Adrenal gland (tissue), 19 donors: ENCODE measurements at places on chromosomes 4 and X. TPM values are rescaled to one million over a fixed set of nuclear protein-coding genes. Genes with fewer than 3 reads are reported as not detected.

DNA sequence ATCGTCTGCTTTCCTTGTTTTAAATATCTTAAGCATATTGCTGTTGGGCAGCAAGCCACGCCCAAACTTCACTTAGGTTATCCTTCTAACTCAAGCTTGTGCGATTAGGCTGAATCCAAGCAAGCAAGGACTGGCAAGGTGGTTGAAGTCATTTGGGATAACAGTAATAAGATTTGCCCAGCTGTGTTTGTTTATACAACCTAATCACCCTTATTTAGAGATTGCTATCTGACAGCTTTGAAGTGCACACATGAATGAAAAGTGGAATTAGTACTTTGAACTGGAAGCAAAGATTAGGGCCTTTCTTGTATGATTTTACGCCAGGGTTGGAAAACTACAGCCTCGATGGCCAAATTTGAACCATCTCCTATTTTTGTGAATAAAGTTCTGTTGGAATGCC is 182.1 kb downstream of the ASB9 start:
- DNase-seq: no peak

The TKTL2 gene
- not detected for polyA plus RNA-seq

The EVC2 gene
- 0.74 TPM for polyA plus RNA-seq

DNA sequence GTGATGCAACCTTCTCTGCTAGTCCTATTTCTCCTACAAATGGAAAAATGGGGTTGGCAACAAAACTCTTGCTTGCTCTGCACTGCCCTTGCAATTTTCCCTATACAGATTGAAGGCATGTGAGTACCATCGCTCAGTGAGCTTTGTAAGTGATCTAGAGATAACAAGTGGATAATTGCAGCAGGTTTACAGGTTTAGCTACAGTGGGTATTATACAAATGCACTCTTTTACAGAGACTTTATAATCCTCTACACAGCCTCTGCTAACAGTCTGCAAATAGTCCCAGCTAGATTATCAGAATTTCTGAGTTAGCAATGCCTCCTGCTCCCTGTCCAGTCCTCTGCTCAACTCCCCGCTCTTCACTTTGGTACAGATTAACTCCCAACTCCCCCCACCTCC is 11.1 kb downstream of the LEF1 start:
- DNase-seq: no peak

DNA sequence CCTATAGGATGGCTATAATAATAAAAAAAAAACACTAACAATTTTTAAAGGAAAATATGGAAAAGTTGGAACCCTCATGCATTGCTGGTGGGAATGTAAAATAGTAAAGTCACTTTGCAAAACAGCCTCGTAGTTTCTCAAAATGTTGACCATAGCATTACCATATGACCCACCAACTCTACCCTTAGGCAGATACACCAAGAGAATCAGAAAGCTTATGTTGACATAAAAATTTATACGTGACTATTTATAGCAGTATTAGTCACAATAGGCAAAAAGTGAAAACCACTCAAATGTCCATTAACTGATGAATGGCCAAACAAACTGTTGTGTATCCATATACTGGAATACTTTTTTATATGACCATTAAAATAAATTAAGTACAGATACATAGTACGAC is 19.8 kb upstream of the FAM241A start:
- no peak for DNase-seq

DNA sequence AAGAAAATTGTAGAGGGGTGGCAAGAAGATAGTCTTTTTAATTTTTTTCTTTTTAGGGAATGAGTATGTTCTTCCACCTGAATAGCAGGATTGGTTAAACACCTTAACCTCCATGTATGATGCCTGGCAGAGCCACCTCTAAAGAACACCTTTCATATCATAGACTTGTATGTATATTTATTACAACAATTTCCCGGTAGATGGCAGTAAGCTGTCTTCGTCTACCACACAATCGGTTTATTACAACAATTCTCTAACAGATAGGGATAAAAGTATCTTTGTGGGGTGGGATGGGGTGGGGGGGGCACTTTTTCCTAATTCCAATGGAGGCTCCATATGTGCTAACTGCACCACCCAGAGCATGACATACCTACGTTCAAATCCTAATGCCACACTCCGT is 255.5 kb downstream of the LDB2 start:
- DNase-seq: no peak

- no peak for DNase-seq
Measured at GRCh38 chr4:172168888-172169287, 355.7 kb downstream of the GALNTL6 start.

DNA sequence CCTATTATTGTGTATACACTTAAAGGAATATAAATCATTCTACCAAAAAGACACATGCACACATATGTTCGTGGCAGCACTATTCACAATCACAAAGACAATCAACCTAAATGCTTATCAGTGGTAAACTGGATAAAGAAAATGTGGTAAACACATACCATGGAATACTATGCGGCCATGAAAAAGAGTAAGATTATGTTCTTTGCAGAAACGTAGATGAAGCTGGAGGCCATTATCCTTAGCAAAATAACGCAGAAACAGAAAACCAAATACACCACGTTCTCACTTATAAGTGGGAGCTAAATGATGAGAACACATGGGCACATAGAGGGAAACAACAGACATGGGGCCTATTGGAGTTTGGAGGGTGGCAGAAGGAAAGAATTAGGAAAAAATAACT is 593.2 kb downstream of the DMD start:
- DNase-seq: no peak

- no peak for DNase-seq
Measured at GRCh38 chr4:6753891-6754290, 28.6 kb upstream of the KIAA0232 start.

DNA sequence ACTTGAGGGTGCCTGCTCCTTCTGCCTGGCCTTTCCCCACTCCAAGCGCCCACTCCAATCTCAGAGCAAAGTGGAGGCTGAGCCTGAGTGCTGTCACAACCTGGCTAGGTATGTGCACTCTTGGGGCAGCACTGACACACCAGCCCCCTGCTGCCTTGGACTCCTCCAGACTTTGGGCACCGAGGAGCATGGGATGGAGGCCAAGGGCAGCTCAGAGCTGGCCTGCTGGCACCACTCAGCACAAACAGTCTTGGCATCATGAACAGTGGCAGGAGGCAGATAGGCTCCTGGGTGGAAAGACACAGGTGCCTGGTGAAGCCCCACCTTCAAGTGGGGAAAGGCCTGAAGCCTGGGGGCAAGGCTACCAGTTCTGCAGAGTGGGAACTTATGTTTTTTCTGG is 91.8 kb downstream of the KCNIP4 start:
- DNase-seq: no peak

The IL13RA2 gene
- 1.4 TPM for polyA plus RNA-seq

DNA sequence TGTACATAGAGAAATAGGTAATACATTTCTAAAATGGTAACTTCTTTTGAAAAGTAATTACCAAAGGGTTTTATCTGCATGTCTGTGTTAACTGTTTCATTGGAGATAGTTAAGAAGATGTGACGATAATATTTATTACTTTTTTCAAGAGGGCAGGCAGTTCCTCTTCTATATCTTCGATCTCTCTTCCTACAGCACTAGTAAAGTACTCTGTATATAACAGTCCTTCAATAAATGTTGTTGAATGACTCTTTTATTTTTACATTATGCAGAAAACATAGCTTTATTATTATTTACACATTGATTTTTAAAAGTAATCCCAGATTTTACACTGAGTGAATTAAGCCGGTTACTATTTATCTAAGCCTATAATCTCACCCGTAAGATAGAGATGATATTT is 51.8 kb downstream of the TMPRSS11E start:
- no peak for DNase-seq

The ZFYVE28 gene
- polyA plus RNA-seq: 20.0 TPM

DNA sequence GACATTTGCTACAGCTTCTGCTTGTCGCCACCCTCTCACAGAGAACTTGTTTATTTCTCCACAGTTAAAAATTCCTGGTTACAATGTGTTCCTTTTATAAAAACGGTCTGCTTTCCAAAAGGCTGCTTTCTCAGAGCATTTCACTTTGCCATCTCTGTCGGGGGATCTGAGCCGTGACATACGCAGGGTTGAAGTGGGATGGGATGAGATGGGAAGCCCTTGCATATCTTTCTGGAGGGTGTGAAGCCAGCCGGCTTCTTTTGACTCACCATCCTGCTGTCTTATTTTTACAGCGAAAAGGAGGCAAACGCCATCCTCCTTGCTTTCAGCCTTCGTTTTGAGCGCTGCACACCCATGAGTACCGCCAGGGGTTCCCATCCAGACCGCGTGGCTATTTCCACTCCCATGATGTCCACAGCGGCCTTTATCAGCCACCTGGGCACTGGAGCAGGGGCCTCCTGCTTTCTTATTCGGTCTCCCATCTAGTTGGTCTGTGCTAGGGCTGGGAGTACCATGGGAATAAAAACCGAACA is 99.8 kb upstream of the GATB start:
- no peak for DNase-seq

DNA sequence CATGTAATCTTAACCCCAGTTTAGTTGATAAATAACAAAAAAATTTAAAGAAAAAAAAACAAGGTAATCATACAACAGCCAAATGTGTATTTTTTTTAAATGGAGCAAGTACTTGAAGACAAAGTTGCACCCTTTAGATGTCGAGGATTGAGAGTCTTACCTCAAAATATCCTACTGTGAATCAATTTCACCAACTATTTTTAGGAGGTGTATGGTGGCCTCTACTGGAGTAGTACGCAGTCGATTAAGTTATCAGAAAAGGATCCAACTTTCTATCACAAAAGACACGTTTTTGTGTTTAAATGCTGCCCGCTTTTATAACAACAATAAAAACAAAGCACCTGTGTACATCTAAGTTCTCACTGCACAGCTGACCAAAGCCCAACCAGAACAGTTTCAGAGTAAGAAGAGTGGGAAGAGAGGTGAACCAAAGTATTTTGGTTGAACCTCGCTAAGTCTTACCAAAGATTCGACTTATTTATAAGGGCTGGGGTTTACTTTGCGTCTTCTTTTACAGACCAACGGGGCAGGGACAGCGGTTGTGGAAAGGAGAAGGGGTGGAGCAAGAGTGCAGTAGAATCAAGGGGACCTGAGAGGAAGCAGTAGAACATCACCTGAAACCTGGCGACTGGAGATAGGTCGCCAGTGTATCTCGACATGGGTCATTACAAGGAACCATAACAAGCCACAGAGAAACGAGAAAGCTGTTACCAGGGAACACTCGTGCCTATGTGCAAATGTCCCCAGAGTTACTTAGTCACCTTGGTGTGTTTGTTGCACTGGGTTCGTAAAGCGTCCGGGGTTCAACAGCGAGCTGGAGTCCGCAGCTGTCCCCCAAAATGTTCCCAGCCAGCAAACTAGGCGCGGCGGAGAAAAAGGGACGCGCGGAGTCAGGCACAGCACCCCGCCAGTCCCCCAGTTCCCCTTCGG is 1.1 kb downstream of the RPS6KA6 start:
- no peak for DNase-seq

GRCh38 chr4:162847945-162848549 is 318.6 kb downstream of the NAF1 start:
- DNase-seq: no peak

- DNase-seq: no peak
Measured at GRCh38 chrX:24498975-24499374, 33.9 kb downstream of the PDK3 start.

The L1CAM gene
- 8.9 TPM for polyA plus RNA-seq

The PAK3 gene
- 5.0 TPM for polyA plus RNA-seq

DNA sequence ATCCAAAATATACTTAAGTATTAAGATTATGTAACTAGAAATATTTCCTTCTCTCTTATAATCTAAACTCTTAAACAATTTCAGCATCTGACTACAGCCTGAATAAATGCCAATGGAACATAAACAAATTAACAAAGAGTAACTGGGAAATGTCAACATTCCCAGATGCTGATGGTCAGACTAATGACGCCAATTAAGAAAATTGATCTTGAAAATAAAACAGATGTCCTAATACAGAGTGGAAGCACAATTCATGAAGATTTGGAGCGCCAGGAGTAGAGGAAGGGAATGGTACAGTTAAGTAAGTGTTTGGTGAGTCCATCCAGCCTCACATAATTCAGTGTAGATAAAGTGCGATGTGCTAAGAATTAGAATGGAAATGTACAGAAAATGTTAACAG is 203.7 kb upstream of the NWD2 start:
- DNase-seq: no peak

GRCh38 chr4:63898961-63899360 is 510.3 kb downstream of the TECRL start:
- DNase-seq: no peak

- DNase-seq: no peak
Measured at GRCh38 chrX:3268829-3269228, 77.6 kb downstream of the MXRA5 start.

DNA sequence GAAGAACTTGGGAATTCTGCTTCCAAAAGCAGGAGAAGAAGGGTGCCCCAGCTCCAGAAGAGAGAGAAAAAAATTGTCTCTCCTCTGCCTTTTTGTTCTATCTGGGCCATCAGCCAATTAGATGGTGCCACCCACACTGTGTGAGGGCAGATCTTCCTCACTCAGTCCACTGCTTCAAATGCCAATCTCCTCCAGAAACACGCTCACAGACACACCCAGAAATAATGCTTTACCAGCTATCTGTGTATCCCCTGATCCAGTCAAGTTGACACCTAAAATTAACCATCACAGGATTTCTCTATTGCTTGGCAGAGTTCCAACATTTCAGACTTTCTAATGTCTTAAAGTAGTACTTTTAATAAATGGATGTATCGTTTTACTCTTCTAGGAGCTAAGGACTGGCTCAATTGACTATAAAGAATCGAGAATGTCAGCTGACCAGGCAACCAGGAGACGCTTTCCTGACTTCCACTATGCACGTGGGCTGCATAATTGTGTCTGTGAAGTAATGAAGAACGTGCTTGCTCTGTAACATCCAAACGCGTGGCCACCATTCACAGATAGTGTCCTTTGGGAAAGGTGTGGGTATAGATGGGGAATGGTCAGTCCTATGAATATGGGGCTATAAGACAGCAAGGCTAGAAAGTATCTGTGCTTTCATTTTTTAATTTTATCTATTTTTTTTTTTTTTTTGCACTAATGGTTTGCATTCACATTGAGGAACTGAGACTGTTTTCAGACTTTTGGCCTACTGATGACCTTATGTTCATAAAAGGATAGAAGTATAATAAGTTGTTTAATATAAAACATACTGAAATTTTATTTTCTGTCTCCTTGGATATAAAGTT is 9.9 kb upstream of the SMIM20 start:
- no peak for DNase-seq

- no peak for DNase-seq
Measured at GRCh38 chrX:135505351-135505750, 15.1 kb upstream of the INTS6L start.
